Activated T-helper 2 cell treated with anti-CD3 and anti-CD28 coated beads, Interferon-gamma antibody, Interleukin-2, Interleukin-4, amounts not matched to agents 10 μg/mL and 5 μg/mL and 100 μg/mL, durations not matched to agents 14 hours and 24 hours and 36 hours (primary cell): ENCODE measurements at places on chromosomes 5 and 9. TPM values are rescaled to one million over a fixed set of nuclear protein-coding genes. Genes with fewer than 3 reads are reported as not detected.

GRCh38 chr5:14405706-14406553, 175.7 kb upstream of the OTULINL start:
- no peaks in the 10 kb centered on the region for H3K27me3 ChIP-seq
- peaks cover 18% of the 10 kb centered on the region for H3K36me3 ChIP-seq
- peaks cover 46% of the 10 kb centered on the region for H3K4me1 ChIP-seq

GRCh38 chr9:98101868-98102273, 17.2 kb downstream of the TRIM14 start:
- peaks cover 67% of the 10 kb centered on the region for H3K4me1 ChIP-seq
- peak; percentile 84 for DNase-seq
- peak overlapping the region; percentile 97 for H3K27ac ChIP-seq
- peak overlapping the region; percentile 74 for H3K4me3 ChIP-seq

GRCh38 chr5:137402436-137403187, 96.5 kb downstream of the SPOCK1 start:
- H3K27me3 ChIP-seq, result no peaks in the 10 kb centered on the region
- no peak for DNase-seq
- no peak overlapping the region for H3K4me3 ChIP-seq
- H3K36me3 ChIP-seq, result no peaks in the 10 kb centered on the region
- H3K27ac ChIP-seq, result no peak overlapping the region

GRCh38 chr9:120916991-120917880, 9.4 kb downstream of the TRAF1 start:
- peak overlapping the region; percentile 77 for H3K27ac ChIP-seq
- H3K36me3 ChIP-seq, result peaks cover 96% of the 10 kb centered on the region
- no peaks in the 10 kb centered on the region for H3K27me3 ChIP-seq
- DNase-seq, result no peak

- no peaks in the 10 kb centered on the region for H3K4me1 ChIP-seq
- H3K27ac ChIP-seq, result no peak overlapping the region
- H3K4me3 ChIP-seq, result no peak overlapping the region
- DNase-seq, result no peak
- peaks cover 5% of the 10 kb centered on the region for H3K27me3 ChIP-seq
- H3K36me3 ChIP-seq, result no peaks in the 10 kb centered on the region
Observed at GRCh38 chr5:150295172-150295634, 5.6 kb upstream of the CAMK2A start.

DNA sequence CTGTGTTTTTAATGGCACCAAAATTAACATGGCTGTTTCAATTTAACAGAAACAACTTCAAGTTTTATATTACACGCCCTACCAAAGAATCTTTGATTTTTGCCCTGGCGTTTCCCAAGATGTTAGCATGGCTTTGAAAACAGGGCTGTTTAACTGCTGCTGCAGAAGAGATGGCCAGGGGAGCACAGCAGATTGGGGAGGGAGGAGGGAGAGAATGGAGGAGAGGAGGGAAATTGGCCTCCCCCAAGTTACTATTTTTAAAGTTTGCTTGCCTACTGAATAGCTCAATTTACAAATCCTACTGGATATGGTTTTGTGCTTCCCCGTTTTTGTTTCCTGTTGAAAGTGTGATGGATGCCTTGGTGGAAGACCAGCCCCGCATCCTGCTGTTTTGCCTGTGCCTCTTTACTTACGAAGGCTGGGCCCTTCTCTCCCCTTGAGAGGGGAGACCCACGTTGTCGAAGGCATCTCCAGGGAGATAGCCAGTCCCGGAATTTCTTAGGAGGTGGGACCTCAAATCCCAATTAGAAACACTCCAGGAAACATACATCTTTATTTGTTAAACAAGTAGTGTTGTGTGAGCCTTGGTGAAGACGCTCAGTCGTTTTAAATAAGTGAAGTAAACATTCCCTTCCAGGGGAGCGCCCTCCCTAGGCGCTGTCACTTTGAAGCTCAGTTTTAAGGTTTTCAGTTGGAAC, 98.6 kb downstream of the AOPEP start:
- no peak overlapping the region for H3K27ac ChIP-seq
- H3K27me3 ChIP-seq, result no peaks in the 10 kb centered on the region
- H3K4me1 ChIP-seq, result peaks cover 10% of the 10 kb centered on the region
- no peak overlapping the region for H3K4me3 ChIP-seq
- H3K36me3 ChIP-seq, result peaks cover 5% of the 10 kb centered on the region
- no peak for DNase-seq

GRCh38 chr5:132438917-132439316, 51.7 kb downstream of the IRF1 start:
- no peaks in the 10 kb centered on the region for H3K27me3 ChIP-seq
- peaks cover 50% of the 10 kb centered on the region for H3K36me3 ChIP-seq
- peaks cover 74% of the 10 kb centered on the region for H3K4me1 ChIP-seq
- no peak for DNase-seq
- no peak overlapping the region for H3K4me3 ChIP-seq

- DNase-seq, result peak; percentile 69
- H3K4me1 ChIP-seq, result peaks cover 5% of the 10 kb centered on the region
- H3K27me3 ChIP-seq, result no peaks in the 10 kb centered on the region
- H3K4me3 ChIP-seq, result no peak overlapping the region
- H3K36me3 ChIP-seq, result no peaks in the 10 kb centered on the region
- peak overlapping the region; percentile 17 for H3K27ac ChIP-seq
Observed at GRCh38 chr5:6765612-6766525, 52.6 kb downstream of the TENT4A start.

DNA sequence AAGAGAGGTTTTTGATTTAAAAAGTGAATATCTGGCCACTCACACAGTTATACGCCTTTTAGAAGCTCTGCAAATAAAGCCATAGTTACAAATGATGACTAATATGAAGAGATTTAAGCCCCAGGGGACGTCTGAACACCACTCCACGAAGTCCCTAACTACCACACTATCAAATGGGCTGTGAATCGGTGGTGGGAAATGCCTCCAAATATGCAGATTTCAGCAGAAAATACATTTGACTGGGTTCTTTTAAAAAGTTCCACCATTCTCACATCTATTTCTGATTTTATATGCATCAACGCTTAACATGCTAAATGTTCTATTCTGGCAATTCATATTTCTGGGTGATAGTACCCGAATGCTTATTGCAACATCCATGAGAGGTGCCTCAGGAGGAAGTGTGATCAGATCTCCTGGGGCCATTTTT, 22.5 kb downstream of the TICAM2 start:
- no peaks in the 10 kb centered on the region for H3K36me3 ChIP-seq
- H3K4me3 ChIP-seq, result no peak overlapping the region
- H3K27ac ChIP-seq, result no peak overlapping the region
- peaks cover 12% of the 10 kb centered on the region for H3K27me3 ChIP-seq

DNA sequence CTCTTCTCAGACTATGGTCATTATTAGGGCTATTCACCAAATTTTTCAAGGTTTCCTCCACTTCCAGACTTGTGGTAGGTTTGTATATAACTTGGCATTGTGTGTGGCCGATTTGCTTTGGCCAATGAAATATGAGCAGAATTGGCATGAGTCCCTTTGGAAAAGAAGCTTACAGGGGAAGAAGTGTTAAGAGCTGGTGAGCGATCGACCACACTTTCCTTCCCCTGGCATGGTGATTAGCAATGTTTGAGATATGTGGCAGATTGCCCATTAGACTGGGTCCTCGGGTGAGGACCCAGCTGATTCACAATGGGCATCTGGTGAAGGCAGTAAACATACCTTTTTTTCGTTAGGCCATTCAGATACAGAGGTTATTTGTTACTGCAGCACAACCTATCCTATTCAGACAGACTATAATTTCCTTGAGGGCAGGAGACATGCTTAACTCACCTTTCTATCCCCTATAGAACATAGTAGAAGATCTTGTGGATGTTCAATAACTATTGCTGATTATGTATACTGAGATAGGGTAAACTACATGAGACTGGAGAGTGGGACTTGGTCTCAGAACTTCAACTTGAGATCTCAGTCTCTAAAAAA, 62.8 kb upstream of the KLF9 start:
- H3K4me3 ChIP-seq, result no peak overlapping the region
- H3K27me3 ChIP-seq, result no peaks in the 10 kb centered on the region
- no peak for DNase-seq
- no peaks in the 10 kb centered on the region for H3K4me1 ChIP-seq

DNA sequence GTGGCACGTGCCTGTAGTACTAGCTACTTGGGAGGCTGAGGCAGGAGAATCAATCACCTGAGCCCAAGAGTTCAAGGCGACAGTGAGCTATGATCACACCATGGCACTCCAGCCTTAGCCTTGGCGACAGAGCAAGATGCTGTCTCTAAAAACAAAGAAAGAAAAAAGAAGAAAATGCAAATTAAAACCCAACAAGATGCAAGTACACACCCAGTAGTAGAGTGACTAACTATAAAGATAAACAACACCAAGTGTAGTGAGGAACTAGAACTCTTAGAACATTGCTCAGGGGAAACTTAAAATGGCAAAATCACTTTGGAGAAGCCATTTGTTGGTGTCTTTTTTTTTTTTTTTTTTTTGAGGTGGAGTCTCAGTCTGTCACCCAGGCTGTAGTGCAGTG, 34.7 kb upstream of the RARS1 start:
- no peaks in the 10 kb centered on the region for H3K4me1 ChIP-seq
- peaks cover 6% of the 10 kb centered on the region for H3K27me3 ChIP-seq
- H3K27ac ChIP-seq, result no peak overlapping the region
- no peak overlapping the region for H3K4me3 ChIP-seq

CDKN2A gene
- total RNA-seq, result 5.8 and 7.4 TPM in 2 replicates

REEP2 gene
- 9.7 and 11.1 TPM in 2 replicates for total RNA-seq

VCAN gene
- total RNA-seq, result not detected in 2 replicates

FOXD1 gene
- 0.11 and 0.25 TPM in 2 replicates for total RNA-seq

CREBRF gene
- total RNA-seq, result 8.4 and 8.7 TPM in 2 replicates
